Activated T-helper 1 cell treated with Interleukin-2 at 50 U/mL for 16 hours (primary cell): ENCODE measurements at places on chromosomes 5 and 9.

- DNase-seq = no peak
Measured at GRCh38 chr5:96008987-96009647, 47.5 kb upstream of the ELL2 start.

GRCh38 chr5:66039296-66039695, 104.8 kb upstream of the SREK1 start:
- no peak for DNase-seq

DNA sequence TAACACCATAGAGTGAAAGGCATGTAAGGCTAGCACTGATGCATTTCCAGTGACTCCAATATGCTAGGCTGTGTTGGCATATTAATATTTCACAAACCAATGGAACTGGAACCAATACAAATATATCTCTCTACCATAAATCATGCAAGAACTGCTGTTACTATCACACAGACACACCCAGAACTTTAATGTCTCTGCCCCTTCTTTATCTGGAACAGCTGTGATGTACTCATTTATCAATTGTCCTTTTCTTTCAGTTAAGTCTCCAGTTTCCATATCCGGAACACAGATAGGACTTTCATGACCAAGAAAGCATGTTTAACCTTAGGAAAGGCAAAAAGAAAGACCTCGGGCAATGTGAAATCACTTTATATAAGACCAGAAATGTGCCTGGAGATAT, 70.3 kb downstream of the SPTLC1 start:
- DNase-seq = no peak

DNA sequence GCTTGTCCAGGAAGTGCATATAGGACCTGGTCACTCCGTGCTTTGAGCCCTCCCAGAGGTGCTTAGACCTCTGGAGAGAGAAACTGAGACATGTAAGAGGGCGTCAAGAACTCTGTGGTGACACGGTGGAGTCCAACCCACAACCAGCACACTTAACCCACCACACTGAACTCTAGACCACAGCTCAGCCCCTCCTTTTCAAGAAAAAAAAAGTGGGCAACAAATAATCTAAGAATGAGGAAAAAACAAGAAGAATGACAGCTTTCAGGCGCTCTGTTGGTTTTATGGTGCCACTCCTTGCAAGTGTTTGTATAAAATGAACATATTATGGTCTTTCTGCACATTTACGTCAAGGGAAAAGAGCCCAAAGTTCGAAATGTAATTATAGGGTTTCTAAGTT, 50.2 kb upstream of the SNAPC3 start:
- no peak for DNase-seq

DNA sequence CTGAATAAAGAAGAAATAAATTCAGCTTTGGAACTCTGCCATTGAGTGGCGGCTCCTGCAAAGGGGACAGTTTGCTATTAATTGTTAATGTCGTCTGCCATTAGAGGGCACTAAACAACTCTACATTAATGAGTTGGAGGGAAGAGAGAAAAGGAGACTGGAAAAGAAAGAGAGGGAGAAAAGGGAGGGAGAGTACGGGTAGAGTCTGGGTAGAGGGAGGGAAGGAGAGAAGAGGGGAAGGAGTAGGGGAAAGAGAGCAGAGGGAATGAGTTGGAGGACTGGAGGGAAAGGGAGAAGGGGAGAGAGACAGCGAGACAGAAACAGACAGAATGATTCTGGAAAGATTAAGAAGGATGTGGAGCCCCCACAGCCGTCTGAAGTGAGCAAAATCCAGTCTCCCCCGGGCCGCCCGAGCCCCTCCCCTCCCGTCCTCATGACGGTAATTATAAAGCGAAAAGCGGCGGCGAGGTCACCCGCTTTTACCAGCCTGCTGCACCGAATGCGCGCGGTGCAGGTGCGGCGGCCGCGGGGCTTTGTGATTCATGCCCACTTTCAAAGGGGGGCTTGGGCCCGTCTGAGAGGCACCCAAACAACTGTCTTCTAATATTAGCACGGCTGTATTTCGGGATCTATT, 1.9 kb upstream of the FST start:
- no peak for DNase-seq

- no peak for DNase-seq
Measured at GRCh38 chr9:119961774-119962424, 592.7 kb upstream of the BRINP1 start.

- no peak for DNase-seq
Measured at GRCh38 chr5:115321309-115321708, 24.9 kb upstream of the CCDC112 start.
